ENCODE measurements at places on chromosomes 2 and 18. TPM values are rescaled to one million over a fixed set of nuclear protein-coding genes. Genes with fewer than 3 reads are reported as not detected.

DNA sequence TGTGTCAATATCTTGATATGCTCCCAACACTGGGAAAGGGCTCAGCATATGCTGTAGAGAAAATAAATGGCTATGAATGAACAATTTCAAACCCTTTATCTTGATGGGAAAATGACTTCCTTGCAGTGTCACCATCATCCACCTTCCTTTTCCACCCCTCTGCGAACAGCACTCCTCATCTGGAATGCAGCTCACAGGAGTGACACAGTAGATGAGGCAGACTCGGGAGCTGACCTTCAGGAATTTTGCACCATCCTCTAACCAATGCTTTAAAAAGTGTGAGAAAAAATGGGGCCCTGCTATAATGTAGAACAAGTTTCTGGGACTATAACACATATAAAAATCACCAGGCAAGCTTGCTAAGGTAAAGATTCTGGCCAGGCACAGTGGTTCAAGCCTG is 41.3 kb upstream of the YPEL5 start:
- no peaks in the 10 kb centered on the region for H3K36me3 ChIP-seq
- no peak overlapping the region for H3K4me3 ChIP-seq
- no peaks in the 10 kb centered on the region for H3K4me1 ChIP-seq
- H3K27me3 ChIP-seq, result peaks cover 2% of the 10 kb centered on the region
- no peak for DNase-seq
- no peak overlapping the region for H3K27ac ChIP-seq

GRCh38 chr18:9596226-9596625 is 18.1 kb downstream of the PPP4R1 start:
- H3K36me3 ChIP-seq, result peaks cover 3% of the 10 kb centered on the region
- H3K27ac ChIP-seq, result no peak overlapping the region
- no peak overlapping the region for H3K4me3 ChIP-seq
- no peaks in the 10 kb centered on the region for H3K4me1 ChIP-seq

DNA sequence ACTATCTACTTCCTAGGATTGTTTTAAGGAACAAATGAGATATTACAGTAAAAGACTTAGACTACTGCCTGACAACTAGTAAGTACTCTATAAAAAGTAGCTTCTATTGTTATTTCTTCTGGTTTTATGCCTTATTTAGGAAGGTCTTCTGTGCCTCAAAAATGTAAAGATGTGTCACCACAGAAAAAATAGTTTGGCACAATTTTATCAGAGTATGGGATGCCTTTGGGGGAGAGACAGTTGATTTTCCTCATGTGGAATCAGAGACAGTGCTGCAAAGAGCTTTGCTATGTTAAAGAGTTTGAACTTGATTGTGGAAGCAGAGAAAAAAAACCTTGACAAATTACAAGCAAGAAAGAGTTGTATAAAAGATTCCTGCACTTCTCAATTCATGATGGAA is 98.4 kb downstream of the EHBP1 start:
- DNase-seq, result no peak
- no peak overlapping the region for H3K4me3 ChIP-seq
- H3K27ac ChIP-seq, result no peak overlapping the region
- H3K36me3 ChIP-seq, result no peaks in the 10 kb centered on the region
- no peaks in the 10 kb centered on the region for H3K27me3 ChIP-seq
- H3K4me1 ChIP-seq, result peaks cover 4% of the 10 kb centered on the region

AMER3 gene
- not detected for total RNA-seq

DNA sequence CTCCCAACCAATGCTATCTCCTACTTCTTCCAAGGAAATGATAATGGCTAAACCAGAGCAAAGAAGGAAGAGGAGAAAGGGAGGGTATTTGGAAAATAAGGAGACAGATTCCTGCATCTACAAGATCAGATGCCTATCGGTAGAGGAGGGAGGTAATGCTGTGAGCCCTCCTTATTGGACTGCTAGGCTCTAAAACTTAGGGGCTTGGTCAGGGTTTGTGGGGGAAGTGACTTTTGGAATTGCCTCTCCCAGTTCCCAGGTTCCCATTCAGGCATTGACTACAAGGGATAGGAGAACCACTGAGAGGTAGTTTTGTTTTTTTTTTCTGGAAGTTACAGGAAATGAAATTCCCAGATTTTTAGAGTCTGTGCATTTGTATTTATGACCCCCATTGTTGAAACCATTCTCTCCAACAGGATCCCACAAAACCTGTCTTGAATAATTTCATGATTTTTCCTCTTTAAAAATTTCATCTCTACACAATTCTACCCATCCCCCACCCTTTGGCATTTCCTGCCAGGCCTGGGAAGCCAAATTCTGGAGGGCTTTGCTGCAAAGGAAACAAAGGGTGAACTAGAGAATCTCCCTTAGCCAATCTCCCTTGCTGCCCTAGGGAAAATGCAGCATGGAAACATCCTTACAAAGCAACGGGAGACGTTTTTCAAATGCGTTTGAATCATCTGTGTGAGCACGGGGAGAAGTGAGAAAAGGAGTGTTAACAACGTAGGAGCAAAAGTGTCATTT is 282.1 kb upstream of the EPAS1 start:
- no peaks in the 10 kb centered on the region for H3K27me3 ChIP-seq
- H3K36me3 ChIP-seq, result no peaks in the 10 kb centered on the region

SLC19A3 gene
- not detected for total RNA-seq

ALKAL2 gene
- total RNA-seq, result not detected

GRCh38 chr2:219178377-219179175 is 501 bp downstream of the RETREG2 start:
- H3K27ac ChIP-seq, result peak overlapping the region; percentile 85
- no peaks in the 10 kb centered on the region for H3K27me3 ChIP-seq
- peak overlapping the region; percentile 64 for H3K4me3 ChIP-seq
- H3K36me3 ChIP-seq, result peaks cover 46% of the 10 kb centered on the region

GRCh38 chr2:194819367-194819766 is 837.7 kb upstream of the SLC39A10 start:
- H3K27ac ChIP-seq, result no peak overlapping the region
- H3K4me1 ChIP-seq, result no peaks in the 10 kb centered on the region
- no peak overlapping the region for H3K4me3 ChIP-seq
- no peaks in the 10 kb centered on the region for H3K27me3 ChIP-seq
- DNase-seq, result no peak
- no peaks in the 10 kb centered on the region for H3K36me3 ChIP-seq

DNA sequence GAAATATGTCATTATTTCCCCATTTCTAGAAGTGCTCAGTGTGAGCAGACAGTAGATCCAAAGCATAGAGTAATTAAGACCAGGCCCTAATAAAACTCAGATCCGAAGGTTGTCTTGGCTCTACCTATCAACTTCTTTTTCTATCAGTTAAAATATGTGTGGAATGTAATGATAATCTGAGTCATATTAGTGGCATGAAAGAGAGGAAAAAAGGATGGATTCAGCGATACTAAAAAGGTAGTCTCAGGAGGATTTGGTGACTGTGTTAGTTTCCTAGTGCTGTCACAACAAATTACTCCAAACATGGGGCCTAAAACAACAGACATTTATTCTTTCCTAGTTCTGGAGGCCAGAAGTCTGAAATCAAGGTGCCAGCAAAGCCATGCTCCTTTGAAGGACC is 103.7 kb upstream of the NABP1 start:
- no peaks in the 10 kb centered on the region for H3K36me3 ChIP-seq
- H3K27ac ChIP-seq, result no peak overlapping the region
- peaks cover 4% of the 10 kb centered on the region for H3K27me3 ChIP-seq
- H3K4me3 ChIP-seq, result no peak overlapping the region
- no peak for DNase-seq

- DNase-seq, result no peak
- peaks cover 19% of the 10 kb centered on the region for H3K4me1 ChIP-seq
- no peaks in the 10 kb centered on the region for H3K36me3 ChIP-seq
- H3K27ac ChIP-seq, result no peak overlapping the region
- H3K4me3 ChIP-seq, result no peak overlapping the region
Measured at GRCh38 chr2:231533777-231534125, 3.5 kb upstream of the NMUR1 start.

DNA sequence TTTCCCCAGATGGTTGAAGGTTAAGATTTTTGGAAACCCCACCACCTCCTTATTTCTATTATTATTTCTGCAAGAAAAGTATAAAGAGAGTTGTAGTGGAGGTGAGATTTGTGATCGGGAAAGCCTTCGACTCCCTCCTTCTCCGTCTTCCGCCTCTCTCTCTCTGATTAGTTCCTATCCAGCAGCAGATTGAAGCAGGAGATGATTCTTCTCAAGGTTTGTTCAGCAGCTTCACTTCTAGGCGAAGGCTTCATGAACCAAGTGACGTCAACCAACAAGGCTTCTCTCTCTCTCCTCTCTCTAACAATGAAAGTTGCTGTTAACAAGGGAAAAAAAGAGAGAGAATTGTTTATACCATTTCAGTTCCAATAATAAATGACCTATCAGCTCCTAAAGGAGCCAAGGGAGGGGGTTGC is at the start of gene BAZ2B:
TSS of gene BAZ2B (minus strand) at position 263 of the 416 bp plus-strand sequence. CDS start 137,829 bp downstream, outside the sequence.
- peak within 1 kb of the TSS; percentile 83 for H3K27ac ChIP-seq
- peaks cover 4% of the 10 kb centered on the region for H3K27me3 ChIP-seq
- H3K4me3 ChIP-seq, result peak within 1 kb of the TSS; percentile 14
- H3K4me1 ChIP-seq, result no peaks in the 10 kb centered on the region
- H3K36me3 ChIP-seq, result no peaks in the 10 kb centered on the region

GRCh38 chr2:17877811-17878280 is 621 bp upstream of the KCNS3 start:
- H3K4me3 ChIP-seq, result no peak overlapping the region
- H3K4me1 ChIP-seq, result no peaks in the 10 kb centered on the region
- no peaks in the 10 kb centered on the region for H3K36me3 ChIP-seq
- H3K27ac ChIP-seq, result no peak overlapping the region

TRIM43 gene
- not detected for total RNA-seq

RNF149 gene
- total RNA-seq, result 43.4 TPM

KANSL3 gene
- total RNA-seq, result 46.6 TPM

GRCh38 chr18:41266616-41267015 is 688.4 kb upstream of the PIK3C3 start:
- no peak for DNase-seq
- no peak overlapping the region for H3K27ac ChIP-seq
- no peaks in the 10 kb centered on the region for H3K4me1 ChIP-seq

GRCh38 chr2:133887676-133888040 is 319.4 kb upstream of the NCKAP5 start:
- no peaks in the 10 kb centered on the region for H3K27me3 ChIP-seq
- no peak overlapping the region for H3K27ac ChIP-seq
- H3K36me3 ChIP-seq, result no peaks in the 10 kb centered on the region
- H3K4me1 ChIP-seq, result no peaks in the 10 kb centered on the region
- no peak for DNase-seq
